ENCODE measurements at places on chromosomes 6 and 20. TPM values are rescaled to one million over a fixed set of nuclear protein-coding genes. Genes with fewer than 3 reads are reported as not detected.

TPMT gene
- total RNA-seq = 11.4 TPM

MEP1A gene
- not detected for total RNA-seq

MARCKS gene
- 192 TPM for total RNA-seq

ID4 gene
- 0.19 TPM for total RNA-seq

GABRR1 gene
- not detected for total RNA-seq

ADGRF4 gene
- not detected for total RNA-seq

CDKN1A gene
- 142 TPM for total RNA-seq

PPIL6 gene
- total RNA-seq = 0.16 TPM
